ENCODE measurements at places on chromosomes 7 and 10.

DNA sequence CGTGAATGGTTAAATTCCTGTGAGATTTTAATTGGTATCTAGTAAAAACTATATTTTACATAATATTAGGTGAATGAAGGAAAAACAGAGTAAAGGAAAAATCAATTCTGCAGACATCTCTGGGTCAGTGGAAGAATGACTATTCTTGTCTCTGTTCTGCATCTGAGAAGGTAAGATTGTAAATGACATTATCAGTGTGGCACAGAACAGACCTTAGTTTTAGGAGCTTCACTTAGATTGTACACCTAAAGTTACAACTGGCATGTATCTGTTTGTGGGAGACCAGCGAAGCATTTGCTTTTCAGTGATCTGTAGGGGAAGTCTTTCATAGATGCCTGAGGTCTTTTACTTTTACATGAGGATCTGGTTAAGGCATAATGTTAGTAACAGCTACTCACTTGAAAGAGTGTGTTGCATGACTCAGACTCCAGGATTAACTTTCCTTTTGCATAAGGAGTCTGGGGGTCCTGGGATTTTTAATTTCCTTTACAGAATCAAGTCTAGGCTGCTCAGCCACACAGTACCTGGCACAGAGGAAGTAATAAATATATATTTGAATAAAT lies 56.2 kb downstream of the JMJD1C start:
- DNase-seq, result no peak

DNA sequence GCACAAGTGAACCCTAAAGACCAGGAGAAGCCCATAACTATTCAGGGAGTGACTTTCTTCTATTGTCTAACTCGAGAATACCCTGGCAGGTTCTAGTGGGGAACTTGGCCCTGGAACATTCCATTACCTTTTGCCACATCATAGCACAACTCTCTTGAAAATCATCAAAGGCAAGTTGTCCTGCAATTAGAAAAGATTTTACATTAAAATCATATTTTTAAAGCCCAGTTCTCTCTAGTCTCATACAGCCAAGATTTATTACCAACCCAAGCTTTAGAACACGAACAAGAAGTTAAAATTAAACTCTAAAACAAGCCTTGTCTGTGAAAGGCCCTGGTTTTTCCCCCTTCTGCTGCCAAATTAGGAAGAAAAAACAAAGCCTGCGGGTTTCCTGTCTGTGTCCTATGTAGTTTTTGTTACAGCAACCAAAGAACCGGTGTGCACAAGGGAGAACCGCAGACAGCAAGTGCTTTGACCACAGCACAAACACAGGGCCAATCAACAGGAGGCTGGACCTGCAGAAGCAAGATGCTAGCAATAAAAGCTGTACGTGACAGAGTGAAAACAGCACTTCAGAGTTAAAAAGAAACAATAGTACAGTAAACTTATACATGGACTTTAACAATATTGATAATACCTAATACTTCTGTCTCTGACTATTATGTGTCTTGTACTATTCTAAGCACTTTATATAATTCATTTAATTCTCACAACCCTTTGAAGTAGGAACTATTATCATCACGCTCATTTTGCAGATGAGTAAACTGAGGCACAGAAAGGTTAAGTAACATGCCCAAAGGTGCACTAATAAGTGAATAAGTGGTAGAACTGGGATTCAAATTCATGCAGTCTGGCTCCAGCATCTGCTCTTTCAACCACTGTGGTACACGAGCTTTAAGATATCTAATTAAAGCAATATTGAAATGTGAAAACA lies 65.8 kb downstream of the STK17A start:
- DNase-seq, result peak; percentile 94

DNA sequence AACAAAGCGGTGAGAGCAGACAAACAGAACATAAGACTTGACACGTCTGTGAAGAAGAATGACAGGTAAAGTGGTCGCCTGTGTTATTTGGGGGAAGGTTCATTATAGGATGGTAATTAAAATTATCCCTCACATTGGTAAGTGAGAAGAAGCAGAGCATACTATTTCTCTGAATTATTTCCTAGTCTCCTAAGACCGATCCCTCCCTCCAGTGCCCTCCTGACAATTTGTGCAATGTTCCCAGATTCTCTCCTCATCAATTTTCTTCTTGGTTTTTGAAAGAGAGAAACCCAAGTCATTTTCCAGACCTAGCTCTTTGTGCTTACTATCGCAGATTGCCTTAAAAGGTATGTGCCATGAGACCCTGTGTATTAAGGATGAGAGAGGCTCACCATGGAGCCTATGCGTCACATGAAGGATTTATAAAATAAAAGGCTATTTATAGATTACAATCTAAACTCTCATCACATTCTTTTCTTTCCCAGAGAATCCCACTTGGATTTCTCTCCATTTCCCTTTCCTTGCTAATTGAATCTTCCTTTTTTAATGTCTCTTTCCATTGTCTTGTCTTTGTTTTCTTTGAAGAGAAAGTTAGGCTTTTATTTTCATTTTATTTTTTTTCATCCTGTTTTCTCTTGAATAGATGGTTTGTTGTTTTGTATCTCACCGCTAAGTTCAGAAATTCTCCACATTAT lies 112.0 kb downstream of the PPP1R3A start:
- DNase-seq, result no peak

GRCh38 chr7:44634839-44635591 lies 28.6 kb downstream of the OGDH start:
- no peak for DNase-seq

- no peak for DNase-seq
These were observed 38.0 kb downstream of the PRKAG2 start for GRCh38 chr7:151838861-151839381.

DNA sequence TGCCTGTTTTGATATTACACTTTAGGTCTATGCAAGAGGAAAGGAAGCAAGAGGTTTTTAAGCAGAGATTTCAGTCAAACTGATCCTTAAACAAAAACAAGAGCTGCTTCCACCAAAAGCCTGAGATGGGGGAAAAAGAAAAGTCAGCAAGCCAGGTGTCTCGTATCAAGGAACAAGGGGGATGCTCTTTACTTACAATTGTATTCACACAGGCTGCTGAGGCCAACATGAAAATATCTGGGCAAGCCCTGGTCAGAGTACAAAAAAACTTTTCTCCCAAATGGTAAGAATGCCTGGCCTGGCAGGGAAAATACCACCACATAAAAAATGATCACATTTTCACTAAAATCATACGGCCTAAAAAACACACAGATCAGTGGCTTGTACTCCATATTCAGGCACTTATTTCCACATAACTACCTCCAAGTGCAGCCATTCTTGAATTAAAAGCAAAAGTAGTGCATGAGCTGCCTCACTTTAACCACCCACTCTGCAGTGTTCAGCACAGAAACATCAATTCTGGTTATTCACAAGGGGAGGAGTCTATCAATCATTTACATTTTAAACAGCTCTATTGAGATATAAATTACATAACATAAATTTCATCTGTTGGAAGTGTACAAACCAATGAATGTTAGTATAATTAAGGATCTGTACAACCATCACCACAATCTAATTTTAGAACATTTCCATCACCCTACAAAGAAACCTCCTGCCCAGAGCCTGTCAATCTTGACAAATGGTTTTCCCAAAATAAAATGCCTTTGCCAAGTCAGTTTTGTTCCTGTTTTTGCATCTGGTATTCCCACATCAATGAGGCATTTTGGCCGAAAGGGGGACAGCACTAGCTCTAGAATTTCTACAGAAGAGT lies 70.2 kb downstream of the GRB10 start:
- no peak for DNase-seq

DNA sequence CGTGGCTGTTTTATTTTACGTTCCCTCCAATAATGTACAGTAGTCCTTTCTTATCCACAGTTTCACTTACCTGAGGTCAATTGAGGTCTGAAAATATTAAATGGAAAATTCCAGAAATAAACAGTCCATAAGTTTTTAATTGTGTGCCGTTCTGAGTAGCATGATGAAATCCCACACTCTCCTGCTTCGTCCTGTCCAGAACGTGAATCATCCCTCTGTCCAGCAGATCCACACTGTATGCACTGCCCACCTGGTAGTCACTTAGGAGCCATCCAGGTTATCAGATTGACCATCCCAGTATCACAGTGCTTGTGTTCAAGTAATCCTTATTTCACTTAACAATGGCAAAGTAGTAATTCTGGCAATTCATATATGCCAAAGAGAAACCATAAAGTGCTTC lies 46.3 kb downstream of the STARD3NL start:
- DNase-seq, result no peak

- no peak for DNase-seq
These were observed 1.5 kb downstream of the CARD11 start for GRCh38 chr7:3041986-3042675.

GRCh38 chr7:90455163-90456030 lies 14.0 kb upstream of the PTTG1IP2 start:
- DNase-seq, result no peak

DNA sequence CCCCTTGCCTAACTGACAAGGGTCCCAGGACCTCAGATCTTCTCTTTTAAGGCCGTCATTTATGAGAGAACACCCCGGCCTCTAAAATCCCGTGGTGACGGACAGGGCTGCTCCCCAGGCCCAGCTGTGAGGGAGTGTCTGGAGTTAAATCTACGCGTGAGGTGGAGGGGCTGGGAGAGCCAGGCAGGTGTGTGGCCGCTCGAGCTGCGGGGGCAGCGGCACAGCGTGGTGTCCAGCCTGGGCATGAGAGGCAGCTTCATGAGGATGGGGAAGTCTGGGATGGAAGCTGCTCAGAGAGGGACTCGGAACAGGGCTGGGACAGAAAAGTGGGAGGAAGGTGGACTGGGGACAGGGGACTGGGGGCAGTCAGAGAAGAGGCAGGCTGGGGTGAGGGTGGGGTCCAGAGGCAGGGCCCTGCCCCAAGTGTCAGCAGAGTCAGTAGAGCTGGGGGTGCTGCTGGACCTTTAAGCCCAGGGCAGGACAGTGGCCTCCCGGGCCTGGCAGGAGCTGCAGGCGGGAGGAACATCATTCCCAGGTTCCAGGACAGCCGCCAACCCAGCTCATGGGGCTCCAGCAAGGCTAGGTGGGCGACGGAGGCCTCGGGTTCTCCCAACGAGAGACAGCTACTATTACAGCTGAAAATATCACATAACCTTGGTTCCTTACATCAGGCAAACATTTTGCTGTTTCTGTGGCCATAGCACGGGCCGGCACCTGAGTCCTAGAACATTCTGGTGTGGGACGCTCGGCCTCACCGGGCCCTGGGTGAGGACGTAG lies 55.2 kb downstream of the JAKMIP3 start:
- no peak for DNase-seq

- DNase-seq, result no peak
These were observed 104.9 kb downstream of the CREB5 start for GRCh38 chr7:28517206-28517605.

- no peak for DNase-seq
These were observed 311.8 kb downstream of the PTPRN2 start for GRCh38 chr7:158275711-158276413.

DNA sequence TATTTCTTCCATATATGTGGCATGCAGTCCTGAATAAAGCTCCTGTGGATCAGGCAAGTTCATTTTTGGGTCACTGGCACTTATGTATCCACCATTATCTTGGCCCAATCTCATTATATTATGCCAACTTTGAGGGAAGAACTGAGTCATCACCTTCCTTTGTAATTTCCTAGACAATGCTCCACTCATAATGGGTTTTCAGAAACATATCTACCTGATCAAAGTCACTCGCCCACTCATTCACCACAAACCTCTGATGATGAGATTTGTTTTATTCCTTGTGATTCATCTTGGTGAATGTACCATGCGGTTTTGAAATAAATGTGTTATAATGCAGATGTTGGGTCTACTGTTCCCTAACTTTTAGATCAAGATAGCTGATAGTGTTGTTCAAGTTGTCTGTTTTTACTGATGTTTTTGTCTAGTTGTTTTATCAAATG lies 525.8 kb downstream of the KIF20B start:
- peak; percentile 98 for DNase-seq

DNA sequence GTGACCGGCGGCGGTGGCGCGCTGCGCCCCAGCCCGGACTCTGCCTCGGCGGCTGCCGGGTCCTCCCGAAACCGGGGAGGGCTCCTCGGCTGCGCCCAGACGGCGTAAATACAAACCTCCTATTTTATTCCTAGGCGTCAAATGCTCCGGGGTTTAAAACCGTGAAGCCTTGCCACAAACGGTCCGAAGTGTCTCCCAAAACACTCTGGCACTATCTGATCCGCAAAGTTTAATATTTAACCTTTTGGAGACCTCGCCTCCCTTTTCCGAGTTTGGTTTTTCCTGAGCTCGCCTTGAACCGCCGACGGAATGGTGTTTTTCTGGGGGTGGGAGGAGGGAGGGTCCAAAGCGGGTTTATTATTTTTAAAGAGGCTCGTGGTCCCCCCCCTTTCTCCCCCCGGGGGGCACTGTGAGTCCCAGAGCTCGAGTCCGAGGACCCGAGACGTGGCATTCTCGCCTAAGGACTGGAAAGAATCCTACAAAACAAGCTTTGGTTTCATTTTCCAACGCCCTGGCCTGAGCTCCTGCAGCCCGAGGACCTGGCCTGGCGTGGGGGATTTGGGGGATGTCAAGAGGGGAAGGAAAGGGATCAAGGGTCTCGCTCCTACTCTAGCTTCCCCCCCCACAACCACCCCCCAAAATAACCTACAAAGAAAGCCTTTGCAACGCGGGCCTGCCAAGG lies 1.8 kb downstream of the TNRC18 start:
- DNase-seq, result no peak

- no peak for DNase-seq
These were observed 57.9 kb downstream of the PRF1 start for GRCh38 chr10:70544431-70545340.

DNA sequence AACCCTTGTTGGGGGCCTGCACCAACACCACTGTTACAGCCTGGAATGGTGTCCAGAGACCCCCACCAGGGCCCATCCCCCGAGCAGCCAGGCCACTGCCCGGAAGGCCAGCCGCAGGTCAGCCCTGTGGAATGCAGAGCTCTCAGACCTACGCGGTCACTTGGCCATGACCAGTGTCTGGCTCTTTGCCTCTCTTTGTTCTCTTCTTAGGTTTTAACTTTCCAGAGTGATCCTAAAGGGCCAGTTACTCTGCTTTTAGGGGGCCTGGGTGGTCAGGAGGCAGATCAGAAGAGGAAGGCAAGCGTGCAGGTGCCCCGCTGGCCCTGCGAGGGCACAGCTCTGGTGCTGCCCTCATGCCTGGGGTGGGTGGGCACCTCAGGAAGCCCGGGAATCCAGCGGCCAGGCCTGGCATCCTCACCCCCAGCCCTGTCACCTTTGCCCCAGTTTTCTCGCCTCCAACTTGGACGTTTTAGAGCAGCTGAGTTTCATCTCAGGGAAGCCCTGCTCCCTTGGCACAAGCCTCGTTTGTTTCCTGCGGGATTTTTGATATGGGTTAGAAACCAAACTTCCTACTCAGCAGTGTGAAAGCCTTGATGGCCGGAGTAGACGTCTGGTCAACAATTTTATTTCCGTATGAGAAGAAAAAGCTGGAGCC lies 62.5 kb upstream of the CHST15 start:
- no peak for DNase-seq

- DNase-seq, result no peak
These were observed 546.9 kb downstream of the TCERG1L start for GRCh38 chr10:130764651-130765050.

DNA sequence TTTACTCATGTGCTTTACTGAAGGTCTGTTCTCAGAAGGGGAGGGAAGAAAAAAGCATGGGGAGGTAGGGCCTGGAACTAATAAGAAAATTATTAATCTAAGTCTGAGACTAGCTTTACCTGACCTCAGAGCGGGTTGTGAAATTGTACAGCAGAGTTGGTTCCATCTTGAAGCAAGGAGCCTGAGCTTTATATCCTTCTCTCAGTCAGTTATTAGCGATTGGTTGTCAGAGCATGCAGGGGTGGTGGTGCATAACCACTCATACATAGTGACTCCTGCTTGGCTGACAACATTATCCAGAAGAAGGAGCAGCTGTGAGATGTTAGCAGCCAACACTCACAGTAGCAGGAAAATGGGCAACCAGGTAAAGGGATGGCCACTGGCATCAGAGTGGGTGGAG lies 976.3 kb upstream of the LRRTM3 start:
- DNase-seq, result no peak

Measured in non-pigmented ciliary epithelial cell (primary cell).